ENCODE measurements at places on chromosomes 5 and 9.

DNA sequence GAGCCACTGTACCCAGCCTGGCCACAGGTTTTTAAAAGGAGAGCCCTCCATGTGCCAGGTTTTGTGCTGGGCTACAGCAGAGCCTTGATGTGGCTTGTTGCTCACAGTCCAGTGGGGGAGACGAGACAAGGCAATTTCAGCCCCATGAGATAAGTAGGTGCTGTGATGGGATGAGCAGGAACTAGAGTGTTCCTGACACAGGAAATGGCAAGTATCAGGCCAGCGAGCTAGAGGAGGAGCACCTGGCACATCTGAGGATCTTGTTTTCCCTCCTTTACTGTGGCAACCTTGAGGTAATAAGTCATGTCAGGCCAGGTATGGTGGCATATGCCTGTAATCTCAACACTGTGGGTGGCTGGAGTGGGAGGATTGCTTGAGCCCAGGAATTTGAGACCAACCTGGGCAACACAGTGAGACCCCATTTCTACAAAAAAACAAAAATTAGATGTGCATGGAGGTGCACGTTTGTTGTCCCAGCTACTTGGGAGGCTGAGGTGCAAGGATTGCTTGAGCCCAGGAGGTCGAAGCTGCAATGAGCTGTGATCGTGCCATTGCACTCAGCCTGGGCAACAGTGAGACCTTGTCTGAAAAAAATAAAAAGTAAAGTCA, 3.8 kb upstream of the ZDHHC12 start:
- no peak for DNase-seq

GRCh38 chr5:84450617-84451414, 66.1 kb upstream of the EDIL3 start:
- no peak for DNase-seq

DNA sequence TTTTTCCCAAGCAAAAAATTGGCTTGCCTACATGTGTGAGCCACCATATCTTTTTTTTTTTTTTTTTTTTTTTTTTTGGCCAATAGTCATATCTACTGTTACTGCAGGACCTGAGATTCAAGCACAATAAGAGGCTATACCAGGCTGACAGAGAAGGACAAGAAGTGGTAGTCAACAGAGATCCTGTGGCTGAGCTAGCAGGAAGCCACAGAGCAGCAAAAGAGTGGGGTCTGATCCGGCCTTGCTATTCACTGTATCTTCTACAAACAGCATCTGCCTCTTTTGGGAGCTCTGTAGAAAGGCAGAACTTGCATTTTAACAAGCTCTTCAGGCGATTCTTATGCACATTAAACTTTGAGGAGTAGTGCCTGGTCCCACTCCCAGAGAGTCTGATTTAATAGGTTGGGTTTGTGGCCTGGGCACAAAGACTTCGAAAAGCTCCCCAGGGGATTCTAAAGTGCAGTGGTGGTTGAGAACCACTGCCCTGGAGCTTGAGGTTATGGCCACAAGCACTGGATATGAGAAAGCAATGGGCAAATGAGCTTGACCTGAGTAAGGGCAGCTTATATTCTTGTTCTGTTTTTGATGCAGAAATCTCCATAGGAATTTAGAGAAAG, 162.8 kb downstream of the PIK3R1 start:
- no peak for DNase-seq

GRCh38 chr5:124104344-124104743, 592.4 kb downstream of the CSNK1G3 start:
- DNase-seq: no peak

GRCh38 chr9:132099741-132100407, 20.2 kb upstream of the MED27 start:
- DNase-seq: peak; percentile 39

- DNase-seq: no peak
Measured at GRCh38 chr5:143601357-143601756, 197.9 kb upstream of the NR3C1 start.

GRCh38 chr5:1763548-1763911, 36.1 kb downstream of the MRPL36 start:
- DNase-seq: peak; percentile 80

- peak; percentile 78 for DNase-seq
Measured at GRCh38 chr5:35089334-35090314, 41.9 kb upstream of the AGXT2 start.

DNA sequence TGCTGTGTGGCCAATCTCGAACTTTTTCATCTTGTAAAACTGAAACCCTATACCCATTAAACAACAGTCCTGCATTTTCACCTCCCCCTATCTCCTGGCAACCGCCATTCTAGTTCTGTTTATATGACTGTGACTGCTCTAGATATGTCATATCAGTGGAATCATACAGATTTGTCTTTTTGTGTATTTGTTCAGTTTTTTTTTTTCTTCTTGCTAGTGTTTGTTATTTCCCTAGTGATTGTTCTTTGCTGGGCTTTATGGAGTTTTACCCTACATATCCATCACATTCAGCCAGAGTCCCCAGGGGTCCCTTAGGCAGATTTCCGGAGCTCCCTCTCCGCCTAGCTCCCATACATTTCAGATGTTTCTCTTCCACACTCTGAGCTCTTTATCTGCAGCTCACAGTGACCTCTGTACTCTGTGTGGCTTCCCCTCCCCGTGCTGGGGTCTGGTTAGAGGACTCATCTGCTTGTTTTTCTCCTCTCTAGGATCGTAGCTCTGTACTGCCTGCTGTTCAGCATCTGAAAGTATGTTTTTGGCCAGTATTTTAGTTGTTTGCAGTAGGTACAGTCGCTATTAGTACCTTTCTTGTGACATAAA, 25.1 kb upstream of the CARTPT start:
- DNase-seq: no peak

DNA sequence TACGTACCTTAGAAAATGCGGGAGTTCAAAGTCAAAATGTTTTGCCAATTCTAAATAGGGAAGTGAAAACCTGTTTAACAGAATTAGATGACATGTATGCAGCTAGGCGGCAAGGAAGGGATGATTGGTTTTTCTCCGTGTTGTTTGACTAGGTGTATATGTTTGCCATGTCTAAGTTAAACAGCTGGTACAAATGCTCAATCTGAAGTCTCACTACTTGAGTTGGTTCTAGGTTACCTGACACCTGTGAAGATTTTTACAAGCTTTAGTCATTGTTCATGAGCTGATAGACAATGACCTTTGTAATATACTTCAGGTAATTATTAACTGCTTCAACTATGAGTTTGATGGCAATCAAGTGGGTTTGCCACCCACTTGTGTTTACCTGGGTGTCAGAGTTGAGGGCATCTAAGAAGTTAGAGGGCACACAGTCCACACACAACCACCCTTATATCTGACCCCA, 74.3 kb downstream of the SLC44A1 start:
- no peak for DNase-seq

- no peak for DNase-seq
Measured at GRCh38 chr9:26324786-26325443, 567.7 kb downstream of the CAAP1 start.

GRCh38 chr5:114657342-114658130, 295.7 kb downstream of the KCNN2 start:
- DNase-seq: no peak

- DNase-seq: peak; percentile 64
Measured at GRCh38 chr5:173581408-173582215, 34.8 kb downstream of the BOD1 start.

DNA sequence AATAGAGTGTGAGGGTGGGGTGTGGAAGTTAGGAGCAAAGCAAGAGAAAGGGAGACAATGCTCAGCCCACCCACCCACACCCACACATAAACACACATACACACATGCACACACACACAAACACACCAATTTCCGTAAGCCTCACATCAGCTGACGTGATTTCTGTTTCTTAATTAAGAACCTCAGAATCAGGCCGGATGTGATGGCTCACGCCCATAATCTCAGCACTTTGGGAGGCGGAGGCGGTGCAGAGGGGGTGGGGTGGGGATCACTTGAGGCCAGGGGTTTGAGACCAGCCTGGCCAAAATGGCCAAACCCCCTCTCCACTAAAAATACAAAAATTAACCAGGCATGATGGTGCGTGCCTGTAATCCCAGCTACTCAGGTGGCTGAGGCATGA, 26.4 kb upstream of the PIK3R1 start:
- DNase-seq: no peak

DNA sequence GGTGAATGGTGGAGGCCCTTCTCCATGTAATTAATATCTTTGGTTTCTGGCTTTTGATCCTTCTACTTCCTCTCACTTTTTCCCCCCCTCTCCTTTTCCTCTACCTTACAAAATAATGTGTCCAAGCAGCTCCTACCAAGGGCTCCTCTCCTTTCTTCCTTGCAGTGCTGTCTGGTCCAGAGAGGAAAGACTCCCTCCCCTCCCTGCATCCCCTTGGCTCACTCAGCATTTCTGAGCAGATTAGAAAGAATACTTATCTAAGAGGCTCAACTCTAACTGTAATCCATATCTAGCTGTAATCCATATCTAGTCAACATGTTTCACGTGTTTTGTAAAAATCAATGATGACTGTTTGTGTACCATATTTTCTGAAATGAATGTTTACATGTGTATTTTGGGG, 97.4 kb downstream of the GAPVD1 start:
- DNase-seq: no peak

DNA sequence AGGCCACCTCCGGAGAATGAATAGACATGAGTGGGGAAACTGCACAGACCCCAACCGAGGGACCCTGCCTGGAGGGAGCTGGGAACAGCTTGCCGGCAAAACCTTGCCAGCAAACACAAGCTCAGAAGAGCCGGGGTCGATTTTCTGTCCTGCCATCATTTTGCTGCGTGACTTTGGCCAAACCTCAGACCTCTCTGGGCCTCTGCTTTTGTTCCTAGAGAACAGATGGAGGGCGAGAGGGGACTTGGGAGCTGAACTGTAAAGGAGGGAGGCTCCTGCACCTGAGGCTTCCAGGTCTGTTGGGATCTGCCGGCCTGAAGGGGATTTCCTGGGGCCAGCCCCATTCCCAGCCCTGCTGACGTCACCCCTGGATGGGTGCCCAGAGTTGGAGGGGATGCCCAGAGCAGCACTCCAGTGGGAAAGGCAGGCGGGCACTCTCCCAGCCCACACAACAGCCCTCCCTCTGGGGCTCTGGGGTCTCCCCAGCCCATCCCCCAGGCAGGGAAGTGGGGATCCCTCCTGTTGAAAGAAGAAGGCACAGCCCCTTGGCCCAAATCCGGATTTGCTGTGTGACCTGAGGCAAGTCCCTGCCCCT, 40.4 kb upstream of the SYNPO start:
- peak; percentile 97 for DNase-seq

DNA sequence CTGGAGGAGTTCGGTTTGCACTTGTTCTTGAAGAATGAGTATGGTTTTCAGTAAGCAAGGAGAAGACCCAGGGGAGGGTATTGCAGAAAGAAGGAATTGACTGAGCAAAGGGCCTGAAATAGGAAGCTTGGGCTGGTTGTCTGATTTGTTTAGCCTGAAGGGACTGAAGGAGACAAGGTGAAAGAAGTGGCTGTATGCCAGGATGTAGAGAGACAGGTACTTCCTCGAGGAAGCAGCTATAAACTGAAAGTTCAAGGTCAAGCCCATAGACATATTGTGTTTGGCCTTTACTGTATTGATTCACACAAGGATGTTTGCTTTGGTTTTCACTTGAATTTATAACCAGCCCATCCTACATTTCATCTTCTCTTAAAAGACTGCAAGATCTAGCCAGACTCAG, 183.1 kb downstream of the PALM2AKAP2 start:
- no peak for DNase-seq

DNA sequence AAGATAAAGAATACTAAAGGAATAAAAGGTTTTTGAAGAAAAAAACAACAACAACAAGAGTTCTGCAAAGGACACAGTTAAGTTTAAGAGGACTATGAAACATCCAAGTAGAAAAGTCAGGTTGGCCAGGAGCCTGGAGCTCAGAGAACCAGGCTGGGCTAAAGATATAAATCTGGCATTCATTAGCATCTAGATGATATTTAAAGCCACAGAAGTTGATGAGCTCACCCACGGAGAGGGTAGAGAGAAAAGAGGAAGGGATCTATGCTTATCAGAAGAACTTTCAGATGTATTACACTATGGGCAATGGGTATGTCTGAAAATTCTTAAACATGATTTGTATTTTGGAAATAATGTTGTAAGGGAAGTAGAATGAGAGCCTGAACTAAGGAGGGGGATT, 9.9 kb downstream of the MIER3 start:
- DNase-seq: peak; percentile 34

DNA sequence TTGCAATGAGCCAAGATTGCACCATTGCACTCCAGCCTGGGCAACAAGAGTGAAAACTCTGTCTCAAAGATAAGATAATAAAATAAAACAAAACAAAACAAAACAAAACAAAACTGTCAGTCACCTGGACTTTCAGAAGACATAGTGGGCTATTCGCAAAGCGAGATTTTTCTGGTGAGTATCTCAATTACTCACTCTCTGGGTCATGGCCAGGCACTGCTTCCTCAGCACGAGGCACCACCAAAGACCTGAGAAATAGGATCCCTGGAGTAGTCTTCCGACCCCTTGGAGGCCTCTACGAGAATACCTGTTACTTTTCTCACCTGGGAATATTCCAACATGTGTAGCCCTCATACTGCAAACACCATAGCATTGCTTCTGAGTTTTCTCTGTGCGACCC, 201.7 kb upstream of the ZNF618 start:
- peak; percentile 46 for DNase-seq

DNA sequence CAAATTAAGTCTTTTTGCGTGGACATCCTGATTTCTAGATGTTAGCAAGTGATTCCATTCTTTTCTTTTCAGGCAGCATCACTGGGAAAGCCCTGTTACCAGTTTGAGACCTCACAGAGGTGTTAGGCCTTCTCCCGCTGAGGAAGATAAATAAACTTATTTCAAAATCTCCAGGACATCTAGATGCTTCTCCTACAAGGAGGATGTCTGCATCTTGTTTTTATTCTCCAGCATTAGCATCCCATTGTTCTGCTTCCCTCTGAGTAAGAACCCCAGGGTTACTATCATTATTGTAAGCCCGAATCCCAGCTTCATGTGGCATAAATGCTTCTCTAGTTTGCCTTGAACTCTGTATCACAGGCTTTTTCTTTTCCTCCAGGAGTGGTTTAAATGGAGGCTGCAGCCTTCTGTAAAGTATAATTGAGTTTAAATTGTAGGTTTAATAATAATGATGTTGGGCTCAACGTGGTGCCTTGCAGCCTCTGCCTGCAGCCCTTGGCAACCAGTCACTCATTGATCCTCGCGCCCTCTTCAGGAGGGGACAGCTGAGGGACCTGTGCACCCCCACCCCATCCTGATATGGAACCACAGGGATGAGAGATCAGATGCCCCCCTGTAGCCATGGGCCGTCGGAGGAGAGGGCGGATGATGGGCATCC, 114.9 kb downstream of the PDZD2 start:
- no peak for DNase-seq

- no peak for DNase-seq
Measured at GRCh38 chr9:121324316-121324715, 45.7 kb downstream of the STOM start.
